ENCODE measurements at places on chromosomes 16 and 17. TPM values are rescaled to one million over a fixed set of nuclear protein-coding genes. Genes with fewer than 3 reads are reported as not detected.

DHX38 gene
- total RNA-seq = 49.2 TPM

ZFHX3 gene
- 4.7 TPM for total RNA-seq

ENKD1 gene
- 7.9 TPM for total RNA-seq

CLEC18A gene
- total RNA-seq = 0.74 TPM

VASN gene
- 2.5 TPM for total RNA-seq

PRAC2 gene
- total RNA-seq = not detected

ENPP7 gene
- not detected for total RNA-seq

SULT1A2 gene
- 0.25 TPM for total RNA-seq

KCTD19 gene
- total RNA-seq = 0.25 TPM

TMEM238L gene
- total RNA-seq = not detected

NACA2 gene
- total RNA-seq = not detected

C1QTNF8 gene
- under 0.01 TPM for total RNA-seq

KRTAP4-5 gene
- not detected for total RNA-seq

HBA1 gene
- total RNA-seq = 167 TPM

PIP4K2B gene
- 161 TPM for total RNA-seq

CCL18 gene
- not detected for total RNA-seq

FBXW10 gene
- 0.25 TPM for total RNA-seq

FBXL19 gene
- total RNA-seq = 42.3 TPM

LDAF1 gene
- total RNA-seq = 56.1 TPM

ESRP2 gene
- not detected for total RNA-seq

ADAD2 gene
- not detected for total RNA-seq

CDH3 gene
- total RNA-seq = 10.1 TPM

SSTR5 gene
- total RNA-seq = not detected

TBC1D28 gene
- not detected for total RNA-seq

UNC13D gene
- total RNA-seq = 1.2 TPM
